ENCODE measurements at places on chromosomes 4 and X.

GRCh38 chr4:149896432-149896831, 80.8 kb upstream of the IQCM start:
- DNase-seq = peak; percentile 47

GRCh38 chrX:70525733-70526132, 81.1 kb downstream of the DLG3 start:
- no peak for DNase-seq

GRCh38 chrX:18753631-18754030, 46.2 kb downstream of the PPEF1 start:
- no peak for DNase-seq

GRCh38 chrX:1591863-1592469, 562 bp downstream of the AKAP17A start:
- no peak for DNase-seq

DNA sequence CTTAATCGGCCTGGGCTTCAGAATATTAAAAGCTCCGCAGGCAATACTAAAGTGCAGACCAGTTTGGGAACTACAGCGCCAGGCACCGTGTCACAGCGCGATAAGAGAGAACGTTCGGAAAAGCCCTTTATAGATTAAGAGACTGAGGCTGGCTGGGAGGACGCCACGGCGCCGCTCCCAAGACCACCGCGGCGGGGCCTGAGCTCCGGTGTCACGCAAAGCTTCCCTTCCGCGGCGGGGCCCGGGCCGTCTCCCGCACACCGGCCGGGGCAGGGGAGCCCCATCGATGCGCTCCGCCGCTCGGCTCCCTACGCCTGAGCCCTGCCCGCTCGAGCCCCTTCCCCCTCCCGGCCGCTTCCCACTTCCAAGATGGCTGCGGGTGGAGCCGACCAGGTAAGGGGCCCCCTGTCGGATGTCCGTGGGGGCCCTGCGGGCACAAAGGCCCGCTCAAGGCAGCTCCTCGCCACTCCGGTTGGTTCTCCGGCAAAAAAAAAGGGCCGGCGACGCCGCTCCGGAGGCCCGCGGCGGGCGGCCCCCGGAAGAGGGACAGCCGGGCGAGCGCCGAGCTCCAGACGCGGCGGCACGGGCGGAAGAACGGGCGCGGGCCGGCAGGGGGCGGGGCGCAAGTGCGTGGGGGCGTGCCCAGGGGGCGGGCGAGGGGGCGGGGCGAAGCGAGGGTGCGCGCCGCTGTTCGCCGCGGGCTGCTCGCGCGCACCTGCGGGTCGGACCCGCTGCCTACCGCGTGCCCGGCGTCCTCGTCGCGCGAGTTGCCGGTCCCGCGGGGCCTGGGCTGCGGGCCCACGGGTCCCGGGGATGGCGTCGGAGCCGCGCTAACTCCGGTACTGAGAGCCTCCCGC, at the start of gene TBC1D14:
TSS of gene TBC1D14 (plus strand) at position 714 of the 857 bp plus-strand sequence. CDS start 13,564 bp downstream, outside the sequence.
- DNase-seq = peak; percentile 92

DNA sequence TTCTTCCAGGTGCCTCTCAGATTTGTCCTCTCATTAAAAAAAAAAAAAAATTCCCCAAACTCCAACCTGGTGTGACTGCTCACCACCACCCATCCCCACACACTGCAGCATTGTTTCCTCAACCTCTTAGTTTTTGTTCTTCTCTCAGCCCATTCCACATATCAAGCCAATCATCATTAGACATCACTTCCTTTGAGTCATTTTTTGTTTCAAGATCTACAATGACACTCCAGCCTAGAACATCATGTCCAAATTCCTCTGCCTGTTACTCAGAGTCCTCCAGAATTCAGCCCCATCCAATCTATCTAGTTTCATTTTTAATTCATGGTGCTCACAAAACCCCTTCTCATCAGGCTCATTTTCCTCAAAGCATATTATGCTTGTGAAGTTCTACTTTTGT, 262.5 kb upstream of the TEX13A start:
- DNase-seq = no peak

DNA sequence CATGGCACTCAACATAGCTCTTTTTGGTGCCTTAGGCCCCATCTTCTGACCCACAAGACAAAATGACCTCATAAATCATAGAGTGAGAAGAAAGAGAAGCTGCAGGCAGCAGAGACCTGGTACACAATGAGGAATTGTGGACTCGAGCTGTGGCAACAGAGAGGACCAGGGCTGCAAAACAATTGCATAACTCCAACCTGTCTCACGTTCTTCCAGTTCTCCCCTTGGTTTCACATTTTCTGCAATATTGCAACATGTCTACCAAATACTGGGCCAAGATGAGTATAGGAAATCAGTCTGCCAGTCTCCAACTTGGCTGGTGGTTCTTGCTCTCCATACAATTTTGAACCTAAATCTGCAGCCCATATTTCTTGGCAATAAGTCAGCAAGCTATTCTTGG, 105.3 kb downstream of the KDR start:
- no peak for DNase-seq

- no peak for DNase-seq
Observed at GRCh38 chr4:53234111-53234510, 131.8 kb downstream of the SCFD2 start.

DNA sequence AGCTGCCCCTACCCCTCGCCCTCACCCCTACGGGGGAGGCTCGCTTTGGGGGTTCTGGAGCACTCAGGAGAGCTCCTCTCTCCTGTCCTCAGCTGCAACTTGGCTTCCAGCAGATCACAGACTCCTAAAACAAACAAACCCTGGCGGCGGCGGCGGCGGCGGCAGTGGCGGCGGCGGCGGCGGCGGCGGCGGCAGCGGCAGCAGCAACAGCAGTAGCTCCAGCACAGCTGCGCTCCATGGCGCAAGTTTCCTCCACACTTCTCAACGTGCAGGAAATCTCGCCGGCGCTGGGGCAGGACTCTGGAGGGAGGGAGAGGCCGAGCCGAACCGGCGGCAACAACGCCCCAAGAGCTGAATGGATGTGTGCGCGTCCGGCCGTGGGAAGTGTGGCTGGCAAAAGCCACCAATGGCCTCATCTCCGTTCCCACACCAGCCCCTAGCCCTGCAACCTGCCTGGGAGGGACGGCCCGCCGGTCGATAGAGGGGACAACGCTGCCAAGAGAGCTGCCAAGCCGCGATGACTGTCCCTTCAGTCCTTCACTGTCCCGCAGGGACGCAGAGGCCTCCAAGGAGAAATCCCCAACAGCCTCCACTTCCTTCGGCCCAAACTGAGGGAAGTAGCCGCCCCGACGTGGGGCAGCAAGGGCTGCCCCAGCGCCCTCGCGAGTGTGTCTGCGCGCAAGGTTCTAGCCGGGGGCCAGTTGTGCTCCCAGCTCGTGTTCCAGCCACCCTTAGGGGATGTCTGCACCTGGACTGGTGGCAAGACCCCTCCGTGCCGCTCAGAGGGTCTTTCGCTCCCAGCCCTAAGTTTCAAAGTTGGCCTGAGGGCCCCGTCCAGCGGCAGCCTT, 775 bp downstream of the SHROOM4 start:
- no peak for DNase-seq

- no peak for DNase-seq
Observed at GRCh38 chr4:98908703-98909262, 20.1 kb downstream of the EIF4E start.

DNA sequence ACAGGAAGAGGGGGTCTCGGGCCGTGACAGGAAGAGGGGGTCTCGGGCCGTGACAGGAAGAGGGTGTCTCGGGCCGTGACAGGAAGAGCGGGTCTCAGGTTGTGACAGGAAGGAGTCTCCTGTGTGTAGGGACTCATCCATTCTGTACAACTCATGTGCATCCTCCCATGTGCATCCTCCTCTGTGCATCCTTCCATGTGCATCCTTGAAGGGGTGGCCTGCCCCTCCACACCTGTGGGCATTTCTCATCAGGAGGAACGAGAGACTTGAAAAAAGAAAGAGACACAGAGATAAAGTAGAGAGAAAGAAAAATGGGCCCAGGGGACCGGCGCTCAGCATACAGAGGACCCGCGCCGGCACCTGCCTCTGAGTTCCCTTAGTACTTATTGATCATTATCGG, 30.2 kb upstream of the PLCXD1 start:
- DNase-seq = no peak

All from Ammon's horn (tissue), 1 donor.